ENCODE measurements at places on chromosomes 2 and 18. TPM values are rescaled to one million over a fixed set of nuclear protein-coding genes. Genes with fewer than 3 reads are reported as not detected.

Gene CENPO
- 35.3 TPM for total RNA-seq

Gene NT5DC4
- total RNA-seq = not detected

Gene NBEAL1
- 38.3 TPM for total RNA-seq

Gene SDC1
- 4.6 TPM for total RNA-seq
